ENCODE measurements at places on chromosomes 3 and 15.
A peak's percentile ranks its signal among the peaks of the same experiment; 100 is the strongest.

GRCh38 chr3:50617096-50617791, at the start of gene MAPKAPK3:
MAPKAPK3 (plus strand) TSS chr3:50617151; CDS start chr3:50617566, 415 bp downstream.
- DNase-seq: no peak

- no peak for DNase-seq
Observed at GRCh38 chr3:111739311-111739911, 119.7 kb upstream of the PHLDB2 start.

DNA sequence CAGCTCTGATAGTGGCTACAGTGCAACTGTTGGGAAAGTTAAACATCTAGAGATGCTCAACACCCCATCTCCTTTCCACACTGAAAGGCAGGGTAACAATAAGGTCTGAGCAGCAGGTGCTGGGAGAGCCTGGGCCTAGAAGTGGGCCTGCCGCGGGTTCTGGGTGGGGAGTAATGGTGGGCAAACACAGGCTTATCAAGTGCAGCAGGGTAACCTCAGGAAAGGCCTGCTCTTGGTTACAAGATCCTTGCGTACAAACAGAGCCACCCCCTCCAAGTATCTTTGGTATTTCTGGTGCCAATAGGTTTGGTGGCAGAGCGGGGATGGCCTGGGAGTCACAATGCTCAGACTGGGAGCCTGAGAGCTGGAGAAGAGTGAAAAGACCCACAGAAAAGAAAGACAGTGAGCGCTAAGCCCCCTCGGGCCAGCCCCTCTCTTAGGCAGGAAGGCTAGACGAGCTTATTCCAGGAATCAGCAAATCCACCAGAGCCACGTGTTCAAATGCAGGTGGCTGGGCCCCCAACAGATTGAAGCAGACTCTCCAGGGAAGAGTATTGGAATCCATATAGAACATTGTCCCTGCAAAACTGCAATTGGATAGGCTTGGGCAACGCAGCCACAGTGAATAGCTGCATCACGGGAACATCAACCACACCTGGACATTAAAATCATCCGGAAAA, 2.7 kb downstream of the IQSEC1 start:
- DNase-seq: no peak

- no peak for DNase-seq
Observed at GRCh38 chr3:174583396-174583795, 275.7 kb upstream of the NAALADL2 start.

DNA sequence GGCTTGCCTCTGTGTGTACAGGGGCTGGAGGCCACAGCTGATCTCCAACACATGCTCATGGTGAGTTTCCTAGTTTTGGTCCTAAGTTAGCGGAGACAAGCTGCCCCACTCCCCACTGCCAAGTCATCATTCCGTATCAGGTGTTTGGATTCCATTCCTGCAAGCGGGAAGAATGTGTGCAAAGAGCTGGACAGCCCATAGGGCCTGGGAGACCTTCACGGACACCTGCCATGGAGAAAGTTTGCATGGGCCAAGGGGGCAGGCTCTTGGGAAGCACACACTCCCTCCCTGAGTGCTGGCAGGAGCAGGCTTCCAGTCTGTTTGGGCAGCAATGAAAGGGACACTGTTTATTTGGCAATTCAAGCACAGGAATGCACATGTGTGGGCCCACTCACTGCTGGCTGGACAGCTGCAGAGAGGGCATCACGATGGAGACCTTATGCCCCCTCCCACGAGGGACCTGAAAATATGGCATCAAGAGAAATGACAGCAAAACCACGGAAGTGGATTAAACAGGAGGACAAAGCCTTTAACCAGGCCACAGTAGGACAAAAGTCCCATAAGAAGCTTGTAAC, 149.7 kb downstream of the KLF13 start:
- no peak for DNase-seq

- no peak for DNase-seq
Observed at GRCh38 chr3:193946945-193947344, 189.0 kb upstream of the HES1 start.

DNA sequence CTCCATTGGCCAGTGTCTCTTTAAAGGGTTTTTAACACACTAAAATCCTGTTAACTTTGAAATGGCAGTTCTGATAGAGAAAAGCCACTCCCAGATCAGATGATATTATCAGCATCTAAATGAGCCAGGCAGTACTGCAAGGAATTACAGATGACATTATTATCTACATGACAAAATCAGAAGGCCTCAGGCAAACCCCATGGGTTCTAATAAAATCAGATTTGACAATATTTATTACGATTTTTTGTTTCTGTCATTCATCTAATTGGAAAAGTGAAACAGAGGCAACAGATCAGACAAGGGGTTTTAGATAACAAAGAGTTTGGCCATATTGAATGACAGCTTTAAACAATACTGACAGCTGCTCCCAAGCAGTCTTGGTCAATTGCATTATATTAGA, 112.7 kb downstream of the FEZF2 start:
- no peak for DNase-seq

DNA sequence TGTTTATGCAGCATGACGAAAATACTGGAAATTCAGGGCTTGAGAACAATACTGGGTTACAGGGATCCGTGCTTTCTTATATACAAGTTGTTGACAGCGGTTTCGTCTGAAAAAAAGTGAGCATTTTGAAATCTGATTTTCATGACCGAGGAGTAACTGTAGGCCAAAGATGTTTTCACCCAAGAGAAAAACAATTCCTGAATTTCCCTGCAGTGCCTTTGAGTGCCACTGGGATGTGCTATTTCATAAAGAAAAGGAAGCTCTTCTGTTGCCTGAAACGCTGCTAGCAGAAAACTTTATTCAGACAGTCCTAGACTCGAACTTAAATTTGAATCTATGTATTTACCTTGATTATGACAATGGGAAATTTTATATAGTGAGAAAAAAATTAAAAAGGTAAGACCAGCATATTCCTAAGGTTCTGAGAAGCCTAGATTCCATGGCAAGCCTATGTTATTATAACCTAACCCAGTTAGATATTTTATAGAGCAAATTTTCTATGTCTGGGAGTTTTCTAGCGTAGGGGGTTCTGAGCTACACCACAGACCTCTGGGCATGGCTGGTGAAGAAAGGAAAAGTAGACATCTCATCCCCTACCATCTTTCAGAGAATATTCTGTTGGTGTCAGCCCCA, 30.2 kb downstream of the KCNAB1 start:
- DNase-seq: peak; percentile 24
